ENCODE measurements at places on chromosomes 16 and 17.

DNA sequence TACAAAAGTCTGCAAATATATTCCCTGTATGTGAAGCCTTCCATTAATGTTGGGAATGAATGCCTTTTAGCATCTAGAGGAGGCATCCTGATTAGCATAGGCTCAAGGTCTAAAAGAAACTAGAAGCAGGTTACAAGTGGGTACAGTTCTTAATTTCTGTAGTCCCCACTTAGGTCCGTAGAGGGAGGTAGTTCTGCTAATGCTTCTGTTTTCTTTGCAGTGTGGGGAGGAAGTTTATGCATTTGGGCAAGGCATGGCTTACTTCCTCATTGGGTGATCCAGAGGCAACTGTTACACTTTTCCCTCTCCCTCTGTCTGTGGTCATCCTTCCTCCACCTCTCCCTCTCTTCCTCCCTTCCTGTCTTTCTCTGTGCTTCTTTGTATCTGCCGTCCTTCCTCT, 108.4 kb upstream of the ZKSCAN2 start:
- no peak for DNase-seq

DNA sequence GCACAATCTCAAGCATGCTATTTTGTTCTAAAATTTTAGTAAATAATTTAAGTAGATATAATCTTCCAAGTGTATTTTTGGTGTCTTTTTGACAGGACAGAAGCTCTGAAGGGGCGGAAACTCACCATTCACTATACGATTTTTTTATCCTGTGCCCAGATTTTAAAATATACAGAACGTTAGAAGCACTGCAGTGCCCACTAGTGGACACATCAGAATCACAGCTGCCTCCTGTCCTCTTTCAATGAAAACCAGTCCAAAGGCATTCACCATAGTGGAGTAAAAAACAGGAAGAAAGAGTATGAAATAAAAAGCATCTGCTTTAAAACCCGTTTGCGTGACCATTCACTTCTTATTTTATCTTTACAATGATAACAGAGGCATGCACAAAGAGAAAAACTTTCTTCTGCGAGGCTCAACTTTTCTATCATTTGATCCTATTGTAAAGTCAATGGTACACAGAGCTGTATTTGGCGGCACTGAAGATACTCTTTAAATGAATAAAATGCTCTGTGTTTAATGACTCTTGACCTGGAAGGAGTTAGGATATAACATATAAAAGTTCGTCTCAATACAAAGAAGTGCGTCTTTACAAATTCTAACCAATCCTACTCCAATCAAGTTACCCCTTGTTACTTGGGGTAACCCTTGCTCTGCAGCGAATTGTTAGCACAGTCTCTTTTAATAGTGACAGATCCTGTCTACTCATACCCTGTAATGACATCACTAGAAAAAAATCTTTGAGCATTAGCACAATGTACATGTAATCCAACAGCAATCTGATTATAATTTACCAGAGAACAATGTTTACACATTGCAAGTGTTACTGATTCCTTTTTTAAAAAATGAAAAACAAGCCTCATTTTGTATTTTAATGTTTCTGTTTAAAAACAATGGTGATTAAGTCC, 339.8 kb upstream of the PSMD7 start:
- peak; percentile 4 for DNase-seq

DNA sequence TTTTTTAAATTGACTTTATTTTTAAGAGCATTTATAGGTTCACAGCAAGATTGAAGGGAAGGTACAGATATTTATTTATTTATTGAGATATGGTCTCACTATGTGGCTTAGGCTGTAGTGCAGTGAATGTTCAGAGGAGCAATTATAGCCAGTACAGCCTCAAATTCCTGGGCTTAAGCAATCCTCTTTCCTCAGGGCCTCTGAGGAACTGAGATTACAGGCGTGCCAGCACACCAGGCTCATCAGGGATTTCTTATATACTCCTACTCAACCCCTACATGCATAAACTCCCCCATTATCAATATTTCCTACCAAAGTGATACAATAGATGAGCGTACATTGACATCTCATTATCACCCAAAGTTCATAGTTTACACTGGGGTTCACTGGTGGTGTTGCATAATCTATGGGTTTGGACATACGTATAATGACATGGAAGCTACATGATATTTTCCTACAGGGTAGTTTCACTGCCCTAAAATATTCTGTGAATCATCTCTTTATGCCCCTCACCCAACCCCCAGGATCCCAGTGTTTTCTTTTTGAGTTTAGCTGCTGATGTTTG, 33.5 kb downstream of the HS3ST3B1 start:
- DNase-seq, result no peak

DNA sequence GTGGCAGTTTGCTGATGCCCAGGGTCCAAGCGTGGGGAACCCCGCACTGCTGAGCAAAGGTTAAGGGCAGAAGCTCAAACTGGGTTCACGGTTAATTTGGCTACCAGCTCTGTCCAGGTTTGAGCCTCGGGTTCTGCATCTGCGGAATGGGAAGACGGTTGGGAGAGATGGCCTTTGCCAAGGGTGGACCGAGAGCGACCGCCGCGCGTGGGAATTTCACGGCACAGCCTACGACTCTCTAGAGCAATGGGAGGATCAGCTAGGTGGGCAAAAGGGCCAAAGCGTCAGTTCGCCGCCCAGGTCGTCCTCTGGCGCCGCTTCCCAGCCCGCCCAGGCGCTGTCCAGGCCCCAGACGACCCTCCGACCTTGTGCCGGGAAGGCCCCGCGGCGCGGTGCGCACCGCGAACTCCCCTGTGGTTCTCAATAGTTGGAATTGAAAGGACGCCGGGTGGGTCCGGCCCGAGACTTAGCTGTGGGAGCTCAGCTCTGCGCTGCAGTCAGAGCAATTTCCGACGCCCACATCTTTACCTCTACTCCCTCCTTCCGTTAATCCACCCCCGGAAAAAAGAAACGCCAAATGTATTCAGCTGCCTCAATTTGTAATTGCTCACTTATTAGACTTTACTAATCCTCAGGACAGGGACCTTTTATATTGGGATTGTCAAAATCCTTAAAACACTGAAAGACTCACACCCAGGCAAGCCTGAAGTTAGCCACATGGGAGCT, 2.5 kb upstream of the HS3ST3B1 start:
- DNase-seq, result no peak

DNA sequence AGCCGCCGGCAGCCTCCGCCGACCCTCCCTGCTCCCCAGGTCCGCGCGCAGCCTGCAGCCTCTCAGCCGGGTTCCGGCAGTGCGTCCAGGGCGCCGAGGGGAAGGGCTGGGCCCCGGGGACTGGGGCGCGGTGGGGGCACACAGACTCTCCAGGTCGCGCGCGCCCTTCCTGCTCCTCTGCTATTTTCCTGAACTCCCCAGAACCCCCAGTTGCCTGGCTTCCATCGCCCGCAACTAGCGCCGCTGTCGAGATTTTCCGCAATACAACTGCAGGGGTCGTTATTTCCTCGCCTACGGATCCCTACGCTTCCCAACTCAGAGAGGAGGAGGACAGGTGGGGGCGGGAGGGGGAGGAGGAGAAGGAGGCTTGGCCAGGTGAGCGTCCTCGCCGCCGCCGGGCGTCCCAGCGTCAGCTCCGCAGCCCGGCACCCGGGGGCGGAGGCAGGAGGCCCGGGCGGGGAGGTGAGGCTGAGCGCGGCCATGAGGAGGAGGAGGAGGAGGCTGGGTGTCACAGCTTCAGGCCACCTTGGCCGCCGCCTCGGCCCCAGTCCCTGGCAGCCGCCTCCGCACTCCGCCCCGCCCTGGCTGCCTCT, at the start of gene CA10:
Gene CA10 (minus strand): TSS at position 265 of the 593 bp plus-strand sequence.
- DNase-seq, result no peak

DNA sequence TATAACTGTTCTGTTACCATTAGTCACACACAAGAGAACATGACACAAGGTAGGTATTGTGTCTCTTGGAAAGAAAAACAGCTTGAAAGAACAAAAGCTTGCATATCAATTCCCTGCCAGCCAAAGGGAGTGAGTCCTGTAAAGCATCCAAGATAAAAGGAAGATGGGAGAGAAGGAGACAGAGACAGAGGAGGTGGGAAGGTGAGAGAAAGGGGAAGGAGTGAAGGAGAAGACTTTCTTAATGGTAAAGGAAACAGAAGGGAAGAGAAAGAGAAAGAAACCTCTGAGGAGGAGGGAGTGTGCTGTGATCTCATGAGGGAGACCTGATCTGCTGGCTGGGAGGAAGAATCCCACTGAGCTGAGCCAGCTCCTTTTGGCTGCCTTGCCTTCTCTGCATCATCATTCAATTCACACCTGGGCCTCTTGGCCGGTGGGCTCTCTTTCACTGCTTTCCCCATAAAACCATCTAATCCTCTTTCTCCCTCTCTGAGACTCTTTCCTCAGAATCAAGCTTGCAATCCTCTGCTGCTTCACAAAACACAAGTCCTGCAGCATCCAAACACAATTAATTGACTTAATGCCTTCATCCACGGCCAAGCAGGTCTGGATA, 271.6 kb downstream of the ABCC12 start:
- no peak for DNase-seq

- no peak for DNase-seq
These were observed 226.6 kb downstream of the PHKB start for GRCh38 chr16:47687694-47688093.

GRCh38 chr16:25063865-25064264, 47.7 kb upstream of the LCMT1 start:
- no peak for DNase-seq

DNA sequence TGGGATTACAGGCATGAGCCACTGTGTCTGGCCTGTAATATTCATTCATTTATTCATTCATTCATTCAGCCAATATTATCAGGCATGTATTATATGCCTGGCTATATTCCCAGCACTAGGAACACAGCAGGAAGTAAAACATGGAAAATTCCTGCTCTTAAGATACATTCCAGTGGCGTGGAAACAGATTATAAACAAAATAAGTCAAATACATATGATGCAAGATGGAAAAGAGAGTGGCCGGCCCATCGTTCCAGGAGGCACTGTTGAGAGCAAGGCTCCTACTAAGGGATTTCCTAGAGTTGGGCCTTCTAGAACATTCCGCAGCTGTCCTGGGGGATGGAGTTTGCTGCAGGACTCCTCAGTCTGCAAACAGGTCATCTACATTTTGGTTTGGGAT, 17.7 kb downstream of the ADCY9 start:
- DNase-seq, result no peak

GRCh38 chr17:58703137-58703915, 10.9 kb downstream of the RAD51C start:
- no peak for DNase-seq

- DNase-seq, result peak; percentile 44
These were observed 3.4 kb downstream of the ZNF688 start for GRCh38 chr16:30567991-30568638.

DNA sequence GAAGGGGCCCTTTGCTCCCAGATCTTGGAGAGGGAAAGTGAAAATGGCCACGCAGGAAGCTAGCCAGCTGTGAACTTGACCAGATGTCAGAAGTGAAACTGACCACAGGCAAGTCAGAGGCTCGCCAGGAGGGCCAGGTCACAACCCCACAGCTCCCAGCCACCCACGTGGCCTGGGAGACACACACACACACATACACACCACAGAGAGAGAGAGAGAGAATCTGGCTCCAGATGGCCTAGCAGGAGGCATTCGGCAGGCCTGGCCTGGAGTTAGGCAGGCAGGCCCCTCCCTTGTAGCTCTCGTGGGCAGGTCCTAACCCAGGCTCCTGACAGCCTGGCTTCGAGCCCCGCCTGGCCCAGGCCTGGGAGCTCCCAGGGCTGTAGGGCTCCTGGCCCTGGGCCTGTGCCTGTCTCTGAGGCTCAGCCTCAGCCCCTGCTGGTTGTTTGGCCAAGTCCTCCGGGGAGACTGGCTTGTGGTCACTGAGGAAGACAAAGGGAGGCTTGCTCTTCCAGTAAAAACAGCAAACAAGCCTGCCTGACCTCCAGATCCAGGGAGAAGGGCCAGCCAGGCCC, 20.2 kb downstream of the NGFR start:
- no peak for DNase-seq

GRCh38 chr17:4229627-4230541, 33.9 kb downstream of the ANKFY1 start:
- DNase-seq, result no peak

Measured in activated naive CD8-positive, alpha-beta T cell treated with anti-CD3 and anti-CD28 coated beads for 36 hours (primary cell).